ENCODE measurements at places on chromosomes 7 and 10.
A peak's percentile ranks its signal among the peaks of the same experiment; 100 is the strongest.

GRCh38 chr10:119131512-119132240 lies 27.8 kb downstream of the DENND10 start:
- DNase-seq: peak; percentile 73

GRCh38 chr10:51700228-51700817 lies 928 bp upstream of the CSTF2T start:
- peak; percentile 76 for DNase-seq

- no peak for DNase-seq
Observed at GRCh38 chr7:86199881-86200614, 443.7 kb upstream of the GRM3 start.

GRCh38 chr10:58568428-58568935 lies 55.8 kb downstream of the BICC1 start:
- no peak for DNase-seq

DNA sequence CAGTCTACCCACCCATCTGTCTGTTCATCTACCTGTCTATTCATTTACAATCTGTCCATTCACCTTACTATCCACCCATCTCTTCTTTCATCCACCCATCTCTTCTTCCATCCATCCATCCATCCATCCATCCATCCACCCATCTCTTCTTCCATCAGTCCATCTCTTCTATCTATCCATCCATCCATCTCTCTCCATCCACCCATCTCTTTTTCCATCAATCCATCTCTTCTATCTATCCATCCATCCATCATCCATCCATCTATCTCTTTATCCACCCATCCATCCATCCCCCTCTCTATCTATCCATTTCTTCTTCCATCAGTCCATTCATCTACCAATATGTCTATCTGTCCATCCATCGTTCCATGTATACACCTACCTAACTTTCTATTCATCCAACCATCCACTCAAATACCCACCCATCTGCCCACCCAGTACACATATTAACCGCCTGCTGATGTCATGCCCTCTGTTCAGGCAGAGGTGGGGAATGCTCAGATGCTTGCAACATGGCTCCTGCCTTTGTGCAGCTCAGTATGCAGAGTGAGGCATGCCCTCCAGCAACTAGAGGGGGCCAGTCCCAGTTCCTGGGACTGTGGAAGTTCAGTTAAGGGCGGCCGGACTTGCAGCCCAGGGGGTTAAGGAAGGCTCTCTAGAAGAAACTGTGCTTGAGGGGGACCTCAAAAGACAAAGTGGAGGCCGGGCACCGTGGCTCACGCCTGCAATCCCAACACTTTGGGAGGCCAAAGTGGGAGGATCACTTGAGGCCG lies 11.3 kb upstream of the MLXIPL start:
- DNase-seq: no peak

DNA sequence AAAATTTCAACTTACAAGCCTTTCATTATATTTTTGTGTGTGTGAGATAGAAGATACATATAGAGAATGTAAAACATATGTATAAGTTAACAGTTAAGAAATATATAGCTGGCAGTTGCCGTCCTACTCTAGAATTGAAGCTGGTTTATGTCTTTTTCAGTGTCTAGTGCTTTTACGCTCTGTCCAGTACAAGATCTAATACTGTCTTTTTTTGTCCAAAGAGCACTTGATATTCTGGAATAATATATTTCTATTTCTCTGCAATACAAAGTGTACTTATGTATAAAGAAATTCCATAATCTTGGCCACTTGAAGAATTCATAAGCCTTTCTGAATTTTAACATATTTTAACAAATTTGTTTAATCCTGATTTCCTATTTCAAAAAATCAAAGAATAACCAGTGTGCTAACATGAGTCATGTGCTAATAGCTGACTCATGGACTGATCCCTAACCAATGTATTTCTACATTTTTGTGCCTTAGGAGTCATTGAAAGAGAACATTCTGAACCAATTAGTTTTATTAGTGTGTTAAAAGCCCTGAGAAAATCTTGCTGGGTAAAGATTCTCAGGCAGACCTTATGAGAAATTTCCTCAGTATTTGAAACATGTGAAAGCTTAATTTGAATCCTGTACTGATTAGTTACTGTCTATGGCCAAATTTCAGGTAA lies 73.2 kb upstream of the CCAR1 start:
- peak; percentile 70 for DNase-seq

GRCh38 chr10:103551619-103552602 lies 58.4 kb downstream of the NEURL1 start:
- no peak for DNase-seq

GRCh38 chr7:87359366-87359765 lies 13.9 kb downstream of the CROT start:
- peak; percentile 8 for DNase-seq

GRCh38 chr7:37173670-37174069 lies 275.0 kb downstream of the ELMO1 start:
- no peak for DNase-seq

DNA sequence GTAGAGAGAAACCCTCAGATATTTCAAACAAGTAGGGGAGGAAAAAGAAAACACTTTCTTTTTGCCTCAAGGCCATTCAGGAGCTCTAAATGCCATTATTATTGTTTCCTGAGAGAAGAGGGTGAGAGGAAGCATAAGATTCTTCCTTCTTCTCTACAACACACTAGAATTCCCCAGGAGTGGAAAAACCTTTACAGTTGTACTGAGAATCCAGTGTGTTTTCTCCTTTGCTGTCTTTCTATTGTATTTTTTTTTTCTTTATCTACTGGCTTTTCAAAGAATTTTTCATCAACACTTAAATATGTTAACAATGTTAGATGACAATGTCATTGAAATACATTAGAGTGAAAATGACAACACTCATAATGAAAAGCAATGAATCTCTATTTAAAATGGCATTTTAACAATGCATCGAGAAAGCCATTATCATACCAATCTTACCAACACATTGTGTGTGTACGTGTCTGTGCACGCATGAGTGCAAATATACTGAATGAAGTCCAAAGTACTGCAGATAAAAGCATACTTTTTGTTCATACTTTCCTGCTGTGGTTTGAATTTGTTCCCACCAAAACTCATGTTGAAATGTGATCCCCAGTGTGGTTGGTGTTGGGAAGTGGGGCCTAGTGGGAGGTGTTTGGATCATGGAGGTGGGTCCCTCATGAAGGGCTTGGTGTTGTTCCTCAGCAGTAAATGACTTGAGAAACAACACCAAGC lies 24.2 kb upstream of the MACC1 start:
- DNase-seq: peak; percentile 83

- DNase-seq: no peak
Observed at GRCh38 chr7:71854546-71855397, 557.4 kb downstream of the CALN1 start.

Measured in fibroblast of pulmonary artery (primary cell).